ENCODE measurements at places on chromosomes 5 and 9.

GRCh38 chr5:56142614-56143372 lies 90.3 kb downstream of the ANKRD55 start:
- no peak for DNase-seq

DNA sequence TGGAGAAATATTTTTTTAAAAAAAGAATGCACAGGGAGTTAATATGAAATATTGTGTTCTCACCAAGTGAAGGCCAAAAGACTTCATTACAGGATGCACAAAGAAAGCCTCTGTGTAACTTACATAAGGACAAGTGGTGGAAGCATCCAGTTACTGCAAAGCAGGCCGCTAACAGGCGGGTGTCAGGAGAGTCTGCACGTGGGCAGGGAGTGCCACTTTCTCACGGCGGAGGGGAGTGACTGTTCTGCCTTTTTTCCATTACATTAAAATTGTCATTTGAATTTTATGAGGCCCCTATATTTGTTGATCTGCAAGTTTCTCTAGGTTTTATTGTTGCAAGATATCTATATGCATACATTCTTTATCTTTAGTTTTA lies 28.1 kb upstream of the SPATA31E1 start:
- no peak for DNase-seq

- DNase-seq = no peak
Observed at GRCh38 chr9:23751633-23752032, 74.4 kb downstream of the ELAVL2 start.

GRCh38 chr5:165400086-165400485 lies 1894.7 kb downstream of the MAT2B start:
- DNase-seq = peak; percentile 18

GRCh38 chr5:40045429-40045828 lies 620.6 kb upstream of the DAB2 start:
- DNase-seq = peak; percentile 10

DNA sequence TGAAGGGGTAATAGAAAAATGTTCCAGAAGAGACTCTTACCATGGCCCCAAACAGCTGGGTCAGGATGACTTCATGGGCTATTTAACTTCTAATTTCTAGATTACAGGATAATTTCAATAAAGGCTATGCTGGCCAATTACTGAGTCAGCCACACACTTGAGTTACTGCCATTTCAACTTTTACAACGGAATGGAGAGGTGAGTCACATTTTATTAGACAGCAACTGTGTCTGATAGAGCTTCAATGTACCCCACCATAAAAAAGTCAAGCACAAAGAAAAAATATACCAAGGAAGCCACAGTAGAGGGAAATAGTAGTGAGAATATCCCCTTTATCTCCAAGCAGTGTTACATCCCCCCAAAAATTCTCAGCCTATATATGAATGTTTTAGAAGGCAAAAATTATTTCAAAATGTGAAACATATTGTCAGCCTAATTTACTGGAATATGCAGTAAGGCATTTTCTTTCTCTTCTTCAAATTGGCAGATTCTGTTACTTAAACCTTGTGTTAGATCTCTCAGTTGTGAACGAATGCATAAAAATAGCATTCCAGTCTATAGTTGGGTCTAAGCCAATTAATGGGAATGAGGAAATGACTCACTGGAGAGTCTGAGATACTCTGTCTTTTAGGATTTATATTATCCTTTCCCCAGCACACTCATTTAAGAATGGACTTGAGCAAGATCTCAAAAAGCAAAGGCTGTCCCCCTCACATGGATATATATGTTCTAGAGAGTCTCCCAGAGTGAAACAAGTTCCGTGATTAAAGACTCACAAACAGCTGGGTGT lies 47.1 kb upstream of the RAI14 start:
- DNase-seq = no peak

- no peak for DNase-seq
Observed at GRCh38 chr9:4820168-4820567, 27.4 kb downstream of the RCL1 start.

GRCh38 chr5:121019734-121020133 lies 555.6 kb downstream of the PRR16 start:
- no peak for DNase-seq

GRCh38 chr5:14184082-14184481 lies 40.9 kb downstream of the TRIO start:
- no peak for DNase-seq

DNA sequence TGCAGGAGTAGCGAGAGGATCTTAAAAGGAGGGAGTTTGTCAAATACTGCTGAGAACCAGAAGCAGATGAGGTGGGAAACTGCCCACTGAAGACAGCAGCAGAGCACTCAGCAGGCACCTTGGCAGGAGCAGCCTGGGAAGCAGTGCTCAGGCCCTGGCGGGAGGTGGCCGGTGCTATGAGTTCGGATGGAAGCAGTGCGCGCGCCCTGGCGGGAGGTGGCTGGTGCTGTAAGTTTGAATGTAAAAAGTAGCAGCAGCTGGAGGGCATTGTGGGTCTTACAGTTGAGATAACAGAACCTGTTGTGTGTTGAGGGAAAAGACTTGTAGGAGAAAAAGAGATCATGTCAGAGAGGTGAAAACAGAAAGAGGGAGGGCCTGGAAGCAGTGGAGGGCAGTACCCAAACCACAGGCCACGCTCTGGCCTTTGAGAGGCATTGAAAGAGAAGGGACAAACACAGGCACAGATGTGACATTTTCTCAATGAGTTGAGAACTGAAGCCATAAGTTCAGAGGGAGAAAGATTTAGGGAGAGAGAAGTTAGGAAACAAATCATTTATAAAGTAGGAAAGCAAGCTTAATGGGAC lies 130.9 kb downstream of the ERCC6L2 start:
- peak; percentile 19 for DNase-seq

- no peak for DNase-seq
Observed at GRCh38 chr9:133226219-133227171, 17.4 kb upstream of the OBP2B start.

DNA sequence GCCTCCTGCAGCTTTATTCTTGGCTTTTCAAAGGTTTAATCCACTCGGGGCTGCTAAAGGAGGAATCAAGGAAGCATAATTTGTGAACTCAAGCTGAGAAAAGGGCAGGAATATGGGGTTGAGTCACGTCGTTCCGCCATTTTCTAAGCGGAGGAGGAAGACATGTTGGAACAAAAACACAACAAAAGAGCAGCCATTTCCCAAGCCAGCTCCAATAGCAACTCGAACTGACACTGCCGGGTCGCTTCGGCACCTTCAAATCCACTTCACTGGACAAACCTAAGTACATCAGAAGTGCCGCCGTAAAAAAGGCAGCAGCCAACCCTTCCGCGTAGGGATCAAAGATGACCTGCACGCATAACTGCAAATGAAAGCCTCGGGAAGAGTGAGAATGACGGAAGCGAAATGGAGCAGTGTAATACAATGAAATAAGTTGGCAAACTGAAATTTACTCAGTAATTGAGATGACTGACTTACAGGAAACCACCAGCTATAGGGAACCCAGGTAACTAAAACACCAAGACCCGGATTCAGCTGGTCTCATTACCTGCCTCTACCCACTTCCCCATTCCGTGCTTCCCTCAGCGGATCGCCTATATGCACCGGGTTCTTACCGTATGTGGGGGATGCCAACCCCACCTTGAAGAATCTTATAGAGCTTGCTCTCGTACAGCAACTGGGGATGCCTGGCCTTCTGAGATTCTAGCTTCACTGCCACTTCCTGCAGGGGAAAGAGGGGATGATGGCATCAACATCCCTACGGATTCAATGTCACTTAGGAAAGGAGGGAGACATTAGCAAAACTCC lies 1.6 kb downstream of the CSNK1A1 start:
- DNase-seq = peak; percentile 37

DNA sequence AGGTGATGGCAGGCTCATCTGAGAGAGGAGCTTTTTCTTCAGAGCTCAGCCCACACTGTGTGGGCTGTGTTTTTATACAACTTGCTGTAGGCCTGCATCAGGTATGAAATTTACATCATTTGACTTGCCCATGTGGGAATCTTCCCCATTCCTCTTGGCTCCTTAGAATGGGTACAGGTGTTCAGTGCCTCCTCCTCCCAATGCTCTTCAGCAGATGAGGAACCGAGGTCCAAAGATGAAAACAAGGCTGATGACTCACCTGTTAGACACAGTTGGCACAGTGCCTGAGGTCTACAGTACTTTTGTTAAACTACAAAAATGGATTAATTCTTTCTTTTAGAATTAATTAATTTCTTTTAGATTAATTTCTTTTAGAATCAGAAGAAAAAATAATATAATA lies 20.8 kb downstream of the PAPPA start:
- no peak for DNase-seq

- DNase-seq = peak; percentile 3
Observed at GRCh38 chr5:30736669-30737068, 456.8 kb upstream of the CDH6 start.

DNA sequence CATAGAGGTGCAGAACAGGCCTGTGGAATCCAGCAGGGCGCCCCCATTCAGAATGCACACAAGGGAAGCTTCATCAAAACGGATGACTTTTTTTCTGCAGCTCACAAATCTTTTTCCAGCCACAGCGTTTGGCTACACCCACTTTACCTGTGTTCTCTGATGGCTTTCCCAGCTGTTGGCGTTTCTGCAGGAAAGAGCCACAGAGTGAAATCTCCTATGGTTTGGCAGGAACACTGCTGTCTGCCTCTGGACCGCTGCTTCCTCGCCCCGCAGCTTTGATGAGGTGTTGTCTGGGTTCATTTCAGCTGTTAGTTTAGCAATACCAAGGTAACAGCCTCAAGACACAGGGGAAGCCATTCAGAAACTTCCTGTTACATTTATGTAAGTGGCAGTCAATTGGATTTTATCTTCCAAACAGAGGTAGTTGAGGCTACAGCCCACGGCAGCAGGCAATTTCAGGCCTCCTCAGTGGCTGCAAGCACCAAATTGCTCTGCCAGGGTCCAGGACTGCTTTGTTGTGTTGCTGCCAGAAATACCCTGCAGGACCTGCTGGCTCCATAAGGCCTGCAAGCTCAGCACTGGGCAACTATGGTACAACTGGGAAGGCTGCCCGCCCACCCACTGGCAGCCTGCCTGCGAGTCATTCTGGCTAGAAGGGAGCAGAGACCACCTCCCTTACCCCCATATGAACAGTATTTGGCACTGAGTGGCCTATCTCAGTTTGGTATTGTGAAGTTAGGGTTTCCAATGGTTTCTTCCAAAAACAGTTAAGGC lies 96.7 kb downstream of the MVB12B start:
- DNase-seq = no peak

GRCh38 chr5:98489021-98489420 lies 284.4 kb upstream of the RGMB start:
- DNase-seq = no peak

GRCh38 chr9:86902991-86903733 lies 44.1 kb downstream of the GAS1 start:
- DNase-seq = no peak

GRCh38 chr5:103657301-103657700 lies 94.7 kb upstream of the NUDT12 start:
- DNase-seq = no peak

- DNase-seq = no peak
Observed at GRCh38 chr5:137361280-137361679, 137.8 kb downstream of the SPOCK1 start.

DNA sequence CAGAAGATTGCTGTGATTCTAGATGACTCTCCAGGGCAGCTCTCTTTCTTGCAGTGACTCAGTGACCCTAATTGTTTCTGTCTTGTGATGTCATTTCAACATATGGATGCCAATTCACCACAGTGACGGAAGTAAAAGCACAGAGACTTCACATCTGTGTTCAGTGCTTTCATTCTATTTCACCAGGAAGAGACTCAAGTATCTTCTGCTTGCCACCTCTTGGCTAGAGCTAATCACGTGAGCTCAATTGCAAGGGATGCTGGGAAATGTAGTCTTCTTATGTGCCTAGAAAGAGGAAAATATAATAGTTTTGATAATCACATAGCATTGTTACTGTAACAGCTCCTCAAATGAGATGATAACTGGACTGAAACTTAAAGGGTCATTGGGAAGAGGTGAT lies 453.3 kb upstream of the KLF4 start:
- peak; percentile 48 for DNase-seq

DNA sequence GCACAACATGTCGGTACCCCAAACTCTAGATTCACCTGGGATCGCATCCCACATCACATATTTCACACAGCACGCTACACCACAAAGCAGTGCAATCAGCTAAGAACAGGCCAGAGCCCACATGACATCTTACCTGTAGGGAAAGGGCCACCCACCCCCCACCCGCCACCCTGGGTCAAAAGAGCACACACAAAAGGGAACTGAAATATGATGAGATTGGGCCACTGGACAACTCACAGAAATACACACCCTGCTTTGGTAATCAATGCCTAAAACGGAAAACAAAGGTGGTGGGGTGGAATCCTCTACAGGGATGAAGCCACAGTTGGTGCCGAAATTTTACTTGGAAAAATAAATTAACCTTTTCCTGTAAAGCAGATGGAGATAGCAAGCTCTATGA lies 13.1 kb downstream of the RETREG1 start:
- no peak for DNase-seq

DNA sequence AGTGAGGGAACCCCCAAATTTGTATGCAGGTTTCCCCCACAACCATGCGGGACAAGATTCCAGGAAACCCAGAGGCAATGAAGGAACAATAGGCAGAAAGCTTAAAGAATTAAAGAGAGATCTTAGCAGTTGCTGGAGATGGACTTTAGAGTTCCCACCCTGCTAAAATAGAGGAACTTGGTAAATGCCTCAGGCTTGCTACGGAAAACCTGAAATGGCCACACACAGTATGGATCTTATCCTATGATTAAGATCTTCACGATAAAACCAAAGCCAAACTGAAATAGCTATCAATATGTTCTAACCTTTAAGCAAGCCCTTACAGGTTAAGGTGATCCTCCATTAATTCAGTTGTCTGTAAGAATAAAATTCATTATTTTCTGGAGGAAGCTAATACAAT lies 148.3 kb downstream of the RANBP17 start:
- no peak for DNase-seq

All from MV-4-11 (cell line).